ENCODE measurements at places on chromosomes 3 and 15. TPM values are rescaled to one million over a fixed set of nuclear protein-coding genes. Genes with fewer than 3 reads are reported as not detected.

- no peak for DNase-seq
These were observed 52.7 kb downstream of the RPN1 start for GRCh38 chr3:128597900-128598299.

DNA sequence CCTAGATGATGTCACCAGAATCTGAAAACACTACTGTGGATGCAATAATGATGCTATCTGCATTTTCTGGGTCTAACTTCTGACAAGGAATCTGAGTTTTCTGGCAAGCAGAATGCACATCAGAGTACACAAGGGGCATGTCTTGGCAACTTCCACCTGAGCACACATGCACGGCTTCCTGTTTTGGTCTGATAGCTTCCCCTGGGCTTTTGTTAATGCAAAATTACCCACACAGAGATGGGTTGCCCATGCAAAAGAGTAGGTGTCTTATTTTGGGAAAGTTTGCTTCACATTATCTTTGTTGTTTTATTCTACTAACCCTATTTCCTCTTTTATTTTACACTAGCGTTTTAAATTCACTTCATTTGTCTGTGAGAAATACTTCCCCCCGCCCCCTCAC lies 74.2 kb upstream of the SATB1 start:
- no peak for DNase-seq

XCR1 gene
- total RNA-seq = 0.08 TPM

VGLL3 gene
- total RNA-seq = 19.4 TPM

DNAH12 gene
- 0.03 TPM for total RNA-seq

GATA2 gene
- total RNA-seq = 8.9 TPM

- DNase-seq = no peak
These were observed 59.0 kb downstream of the PRKAR2A start for GRCh38 chr3:48788544-48789162.

TBL1XR1 gene
- total RNA-seq = 118 TPM

GRCh38 chr15:51561271-51561670 lies 61.3 kb downstream of the DMXL2 start:
- no peak for DNase-seq

DZIP3 gene
- 15.0 TPM for total RNA-seq

- DNase-seq = peak; percentile 30
These were observed 387.9 kb downstream of the GABRG3 start for GRCh38 chr15:27358751-27359434.

DNA sequence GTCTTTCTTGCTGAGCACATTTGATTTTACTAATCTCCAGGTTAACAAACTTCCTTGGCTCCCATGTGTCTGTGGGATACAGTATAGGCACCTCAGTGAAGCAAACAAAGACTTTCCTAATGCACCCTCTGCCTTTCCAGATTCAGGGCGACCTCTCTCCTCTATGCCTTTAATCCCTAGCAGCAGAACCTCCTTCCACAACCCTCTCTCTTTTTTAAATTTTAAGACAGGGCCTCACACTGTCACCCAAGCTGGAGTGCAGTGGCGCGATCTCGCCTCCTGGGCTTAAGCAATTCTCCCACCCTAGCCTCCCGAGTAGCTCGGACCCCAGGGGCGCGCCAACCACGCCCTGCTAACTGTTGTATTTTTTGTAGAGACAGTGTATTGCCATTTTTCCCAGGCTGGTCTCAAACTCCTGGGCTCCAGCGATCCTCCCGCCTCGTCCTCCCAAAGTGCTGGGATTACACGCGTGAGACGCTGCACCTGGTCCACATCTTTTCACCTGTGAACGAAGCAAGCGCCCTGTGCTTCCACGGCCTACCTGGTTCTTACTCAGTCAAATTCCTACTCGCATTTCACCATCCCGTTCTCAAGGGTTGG lies 1.7 kb upstream of the HACD3 start:
- no peak for DNase-seq

- no peak for DNase-seq
These were observed 53.6 kb downstream of the PAK2 start for GRCh38 chr3:196793246-196793645.

MASP1 gene
- 12.8 TPM for total RNA-seq

GRAMD2A gene
- not detected for total RNA-seq

DNA sequence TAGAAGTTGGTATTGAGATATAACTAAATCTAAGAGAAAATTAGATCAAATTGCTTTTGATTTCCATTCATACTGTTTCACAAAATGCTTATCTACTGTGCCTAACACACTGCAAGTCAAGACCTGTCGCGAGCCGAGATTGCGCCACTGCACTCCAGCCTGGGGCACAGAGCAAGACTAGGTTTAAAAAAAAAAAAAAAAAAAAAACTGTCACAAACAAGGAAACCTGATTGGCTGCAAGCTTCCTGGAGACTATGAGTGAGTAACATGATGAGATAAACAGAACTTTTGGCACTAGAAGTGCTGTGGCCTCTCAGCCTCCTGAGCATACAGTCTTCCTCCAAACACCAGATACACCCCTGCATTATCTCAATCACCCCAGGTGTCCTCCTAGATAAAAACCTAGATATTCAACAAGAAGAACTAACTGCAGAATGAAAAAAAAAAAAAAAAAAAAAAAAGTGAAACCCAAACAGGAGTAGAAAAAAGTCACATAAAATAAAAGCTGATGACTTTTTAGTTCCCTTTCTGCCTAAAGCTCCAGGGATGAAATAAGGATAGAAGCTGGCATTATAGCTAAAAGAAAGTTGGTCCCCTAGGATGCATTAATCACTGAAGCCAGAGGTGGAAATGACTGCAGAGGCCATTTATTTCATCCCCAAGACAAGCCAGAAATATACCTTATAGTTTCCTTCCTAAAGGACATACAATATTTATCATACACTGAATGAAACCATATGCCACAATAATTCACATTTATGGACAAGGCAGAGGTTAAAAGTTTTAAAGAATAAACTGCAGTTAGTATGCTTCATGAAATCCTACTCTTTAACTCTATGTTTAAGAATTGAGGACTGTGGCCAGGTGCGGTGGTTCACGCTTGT lies 82.4 kb downstream of the P3H2 start:
- DNase-seq = peak; percentile 40

DNA sequence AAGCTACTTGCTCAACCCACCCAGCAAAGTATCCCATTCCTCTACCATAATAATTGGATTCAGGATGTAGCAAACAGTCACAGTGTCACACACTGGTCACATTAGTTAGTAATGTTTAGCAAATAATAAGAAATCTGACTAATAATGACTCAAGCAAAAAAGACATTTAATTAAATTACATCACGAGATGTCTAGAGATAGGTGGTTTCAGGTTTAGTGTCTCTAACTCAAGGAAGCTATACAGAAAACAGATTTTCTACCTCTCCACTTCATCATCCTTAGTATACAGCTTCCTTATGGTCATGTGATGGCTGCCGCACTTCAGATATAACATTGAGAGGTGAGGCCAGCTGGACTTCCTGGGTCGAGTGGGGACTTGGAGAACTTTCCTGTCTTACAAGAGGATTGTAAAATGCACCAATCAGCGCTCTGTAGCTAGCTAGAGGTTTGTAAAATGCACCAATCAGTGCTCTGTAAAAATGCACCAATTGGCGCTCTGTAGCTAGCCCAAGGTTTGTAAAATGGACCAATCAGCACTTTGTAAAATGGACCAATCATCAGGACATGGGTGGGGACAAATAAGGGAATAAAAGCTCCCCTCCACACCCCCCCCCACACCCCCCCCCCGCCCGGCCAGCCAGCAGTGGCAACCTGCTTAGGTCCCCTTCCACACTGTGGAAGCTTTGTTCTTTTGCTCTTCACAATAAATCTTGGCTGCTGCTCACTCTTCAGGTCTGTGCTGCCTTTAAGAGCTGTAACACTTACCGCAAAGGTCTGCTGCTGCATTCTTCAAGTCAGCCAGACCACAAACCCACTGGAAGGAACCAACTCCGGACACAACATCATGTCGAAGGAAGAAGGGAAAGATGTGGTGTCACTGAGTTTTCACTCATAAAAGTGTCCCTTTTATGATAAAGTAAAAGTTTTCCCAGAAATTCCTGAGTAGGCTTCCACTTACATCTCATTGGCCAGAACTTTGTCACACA lies 24.9 kb upstream of the ARPIN start:
- no peak for DNase-seq

GRCh38 chr15:31294067-31294466 lies 32.6 kb upstream of the KLF13 start:
- no peak for DNase-seq

DGKG gene
- 23.4 TPM for total RNA-seq

SCN11A gene
- not detected for total RNA-seq

KIF7 gene
- total RNA-seq = 2.4 TPM

TAGLN3 gene
- total RNA-seq = not detected

DNA sequence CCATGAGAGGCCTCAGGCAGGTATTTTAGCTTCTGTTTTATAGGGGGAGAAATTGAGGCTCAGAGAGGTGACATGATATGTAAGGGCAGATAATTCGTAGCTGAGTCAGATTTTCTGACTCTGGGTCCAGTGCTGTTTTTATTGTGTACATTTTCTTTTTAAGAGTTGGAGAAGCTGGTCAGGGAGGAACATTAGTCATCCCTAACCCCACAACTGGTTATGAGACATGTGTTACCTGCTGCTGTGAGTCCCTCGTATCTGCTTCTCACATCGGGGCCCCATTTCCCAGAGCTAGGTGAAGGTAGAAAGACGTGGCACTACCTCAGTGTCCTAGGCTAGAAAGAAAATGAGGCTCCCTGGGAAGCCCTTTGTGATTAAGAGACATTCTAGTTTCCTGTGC lies 28.6 kb downstream of the GALNT15 start:
- DNase-seq = no peak

- DNase-seq = no peak
These were observed 20.1 kb downstream of the TGM4 start for GRCh38 chr3:44894485-44894884.

DNA sequence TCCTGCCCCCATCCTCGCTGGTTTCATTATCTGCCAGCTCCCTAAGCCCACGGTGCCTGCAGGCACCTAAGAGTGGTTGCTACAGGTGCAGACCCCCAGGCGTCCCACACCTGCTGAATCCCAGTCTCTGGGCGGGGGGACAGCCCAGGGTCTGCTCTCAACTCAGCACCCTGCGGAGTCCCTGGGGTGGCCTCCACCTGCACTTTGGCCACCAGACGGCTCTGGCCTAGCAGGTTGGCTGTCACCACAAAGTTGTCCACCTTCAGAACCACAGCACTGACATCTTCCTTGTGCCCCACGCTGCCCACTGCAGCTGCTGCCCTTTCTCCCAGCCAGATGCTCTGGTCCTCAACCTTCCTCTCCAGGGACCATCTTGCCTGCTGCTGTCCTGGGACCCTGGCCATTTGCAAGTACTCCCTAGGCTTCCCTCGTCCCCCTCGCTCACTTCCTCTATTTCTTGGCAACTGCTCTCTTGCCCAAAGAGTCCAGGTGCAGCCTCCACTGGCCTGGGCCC lies 34.9 kb upstream of the SNRPA1 start:
- DNase-seq = no peak

- no peak for DNase-seq
These were observed 40.8 kb downstream of the TM4SF18 start for GRCh38 chr3:149292666-149293065.

C3orf62 gene
- 3.4 TPM for total RNA-seq

DNA sequence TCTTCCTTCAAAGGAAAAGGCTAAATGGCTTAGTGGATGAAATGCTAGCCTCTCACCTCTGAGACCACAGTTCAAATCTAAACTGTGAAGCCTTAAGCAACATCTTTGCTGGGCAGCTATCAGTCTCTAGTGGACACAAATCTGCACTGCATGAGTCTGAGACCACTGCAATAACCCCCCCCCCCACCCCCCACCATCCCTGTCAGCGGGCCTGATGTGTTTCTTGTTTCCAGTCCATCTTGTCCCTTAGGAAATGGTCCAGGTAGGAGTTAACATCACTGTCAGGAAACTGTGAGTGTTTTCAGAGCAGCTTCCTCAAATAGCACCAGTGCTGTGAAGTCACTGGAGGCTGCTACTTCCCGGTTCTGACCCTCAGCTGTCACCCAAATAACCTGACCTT lies 140.6 kb upstream of the TMCO5A start:
- no peak for DNase-seq

DNA sequence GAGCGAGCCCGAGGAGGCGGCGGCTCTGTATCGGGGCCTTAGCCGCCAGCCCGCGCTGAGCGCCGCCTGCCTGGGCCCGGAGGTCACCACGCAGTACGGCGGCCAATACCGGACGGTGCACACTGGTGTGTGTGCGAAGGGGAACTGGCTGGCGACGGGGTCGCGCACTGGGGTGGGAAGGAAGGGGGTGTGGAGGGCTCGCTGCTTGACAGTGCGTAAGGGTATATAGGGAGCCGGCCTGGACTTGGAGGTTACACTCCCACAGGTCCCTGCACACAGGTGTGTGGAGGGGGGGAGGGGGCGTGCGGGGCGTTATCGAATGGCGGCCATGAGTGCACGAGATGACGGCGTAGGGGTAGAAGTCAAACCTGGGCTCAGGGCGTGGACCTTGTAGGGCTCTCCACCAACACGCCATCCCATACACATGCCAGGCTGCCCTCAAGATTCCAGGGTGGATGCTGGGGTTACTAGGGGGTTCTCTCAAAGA lies 389 bp downstream of the APEH start:
- no peak for DNase-seq

TRIM69 gene
- 56.7 TPM for total RNA-seq

DNA sequence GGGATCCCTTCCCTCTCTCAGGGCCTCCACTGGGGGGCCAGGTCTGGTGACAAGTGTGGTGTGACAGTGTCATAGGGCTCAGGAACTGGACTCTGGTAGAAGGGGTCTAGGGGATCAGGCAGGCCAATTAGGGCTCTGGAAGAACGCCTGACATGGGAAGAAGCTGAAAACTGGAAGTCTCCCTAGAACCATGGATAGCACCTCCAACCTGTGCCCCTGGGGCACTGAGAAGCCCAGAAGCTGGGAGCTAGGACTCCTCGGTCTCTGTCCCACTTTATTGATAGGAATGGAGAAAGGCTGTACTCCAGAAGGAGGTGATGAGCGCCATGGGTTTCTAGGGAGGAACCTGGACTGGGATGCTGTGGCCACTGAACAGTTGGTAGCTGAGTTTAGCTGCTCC lies 30.7 kb downstream of the INSYN1 start:
- DNase-seq = no peak

SLC28A1 gene
- 0.13 TPM for total RNA-seq

- DNase-seq = no peak
These were observed 2.4 kb downstream of the VGLL4 start for GRCh38 chr3:11641316-11641682.

DNA sequence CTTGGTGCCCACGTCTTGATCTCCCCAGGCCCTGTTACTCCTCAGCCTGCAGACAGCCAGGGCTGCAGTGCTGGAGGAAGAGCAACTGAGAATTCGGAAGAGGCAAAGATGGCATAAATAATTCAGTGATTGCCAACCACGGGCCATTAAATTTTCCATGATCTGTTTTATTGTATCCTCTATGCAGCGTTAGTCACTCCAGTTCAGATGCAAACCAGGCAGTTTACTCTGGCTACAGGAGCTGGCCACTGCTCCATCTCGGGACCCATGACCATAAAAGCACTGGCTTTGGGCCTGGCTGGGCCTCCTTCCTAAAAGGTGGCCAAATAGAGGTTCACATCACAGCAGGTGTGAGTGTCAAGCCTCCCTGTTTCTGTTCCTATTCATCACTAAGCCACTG lies 137.6 kb upstream of the TLE3 start:
- DNase-seq = no peak

DNA sequence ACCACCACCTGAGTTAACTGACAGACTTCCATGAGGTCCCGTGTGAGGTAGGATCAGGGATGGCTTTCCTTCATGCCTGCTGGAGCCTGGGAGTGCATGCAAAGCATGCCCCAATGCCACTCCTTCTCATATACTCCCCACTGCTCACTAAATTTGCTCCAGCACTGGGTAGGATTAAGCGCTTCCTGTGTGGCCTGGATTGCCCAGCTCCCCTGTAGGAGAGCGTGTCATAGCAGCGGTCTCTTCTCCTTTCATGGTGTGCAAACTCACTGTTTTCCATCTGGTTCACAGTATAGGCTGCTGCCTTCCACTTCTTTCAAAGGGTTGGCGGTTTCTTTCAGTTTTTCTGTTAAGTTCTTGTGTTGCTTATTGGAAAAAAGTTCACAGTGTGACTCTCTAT lies 34.1 kb upstream of the ABI3BP start:
- no peak for DNase-seq
